ENCODE measurements at places on chromosomes 5 and 9. TPM values are rescaled to one million over a fixed set of nuclear protein-coding genes. Genes with fewer than 3 reads are reported as not detected.

SCGB3A2 gene
- total RNA-seq: not detected

GARIN3 gene
- total RNA-seq: not detected

FOXI1 gene
- not detected for total RNA-seq

SH3TC2 gene
- total RNA-seq: not detected

DNA sequence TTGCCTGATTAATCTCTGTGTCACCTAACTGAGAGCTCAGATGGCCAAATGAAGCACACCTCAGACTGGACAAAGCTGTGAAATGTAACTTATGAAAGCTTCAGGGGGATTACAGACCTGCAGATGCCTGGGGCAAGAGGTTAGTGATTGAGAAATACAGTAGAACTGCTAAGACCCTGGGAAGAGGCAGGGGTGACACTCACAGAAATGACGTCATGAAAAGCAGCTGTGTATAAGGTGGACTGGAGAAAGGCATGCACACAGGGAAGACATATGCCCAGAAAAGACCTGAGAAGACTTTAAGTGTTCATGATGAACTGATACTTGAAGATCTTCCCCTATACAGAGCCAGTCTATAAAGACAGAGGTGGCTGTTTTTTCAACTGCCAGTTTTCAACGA, 49.3 kb upstream of the SPTLC1 start:
- DNase-seq: no peak
- H3K4me3 ChIP-seq: no peak overlapping the region
- H3K27me3 ChIP-seq: peaks cover 15% of the 10 kb centered on the region

Measured in activated CD8-positive, alpha-beta T cell treated with anti-CD3 and anti-CD28 coated beads, Interleukin-2, amount 10 ng/mL, durations not matched to agents 7 days and 5 days (primary cell).